Tibial nerve (tissue), 4 donors: ENCODE measurements at places on chromosomes 3 and 15.

DNA sequence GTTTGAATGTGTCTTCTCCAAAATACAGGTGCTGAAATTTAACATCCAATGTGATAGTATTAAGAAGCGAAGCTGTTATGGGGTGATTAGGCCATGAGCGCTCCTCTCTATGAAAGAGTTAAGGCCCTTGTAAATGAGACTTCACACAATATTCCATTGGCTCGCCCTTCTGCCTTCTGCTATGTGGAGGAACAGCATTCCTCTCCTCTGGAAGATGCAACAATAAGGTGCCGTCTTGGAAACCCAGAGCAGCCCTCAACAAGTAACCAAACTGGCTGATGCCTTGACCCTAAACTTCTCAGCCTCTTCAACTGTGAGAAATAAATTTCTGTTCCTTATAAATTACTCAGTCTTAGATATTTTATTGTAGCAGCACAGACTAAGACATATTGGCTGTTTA is 874.6 kb downstream of the ROBO1 start:
- no peak for DNase-seq

- DNase-seq, result no peak
These were observed 50.4 kb downstream of the IDH2 start for GRCh38 chr15:90051874-90052273.

GRCh38 chr3:183381673-183382072 is 46.7 kb downstream of the MCF2L2 start:
- no peak for DNase-seq

DNA sequence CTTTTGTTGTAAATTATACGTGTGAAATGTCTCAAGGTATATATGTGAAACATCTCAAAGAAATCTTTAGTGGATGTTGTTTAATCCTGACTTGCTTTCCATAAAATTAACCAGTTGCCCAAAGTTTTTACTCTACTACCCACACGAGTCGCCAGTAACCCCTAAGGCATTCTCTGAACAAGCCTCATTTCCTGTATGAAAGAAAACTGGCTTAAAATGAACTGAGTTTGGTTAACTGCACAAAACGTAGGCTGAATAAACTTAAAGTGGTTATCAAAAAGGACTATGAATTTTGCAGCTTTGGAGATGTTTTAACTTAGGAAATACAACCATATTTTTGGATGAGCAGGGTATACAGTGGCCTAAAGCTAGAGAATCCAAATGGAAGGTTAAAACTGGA is 2.7 kb upstream of the APPL1 start:
- no peak for DNase-seq

GRCh38 chr3:126187920-126188319 is 7.5 kb upstream of the ALDH1L1 start:
- DNase-seq, result no peak

DNA sequence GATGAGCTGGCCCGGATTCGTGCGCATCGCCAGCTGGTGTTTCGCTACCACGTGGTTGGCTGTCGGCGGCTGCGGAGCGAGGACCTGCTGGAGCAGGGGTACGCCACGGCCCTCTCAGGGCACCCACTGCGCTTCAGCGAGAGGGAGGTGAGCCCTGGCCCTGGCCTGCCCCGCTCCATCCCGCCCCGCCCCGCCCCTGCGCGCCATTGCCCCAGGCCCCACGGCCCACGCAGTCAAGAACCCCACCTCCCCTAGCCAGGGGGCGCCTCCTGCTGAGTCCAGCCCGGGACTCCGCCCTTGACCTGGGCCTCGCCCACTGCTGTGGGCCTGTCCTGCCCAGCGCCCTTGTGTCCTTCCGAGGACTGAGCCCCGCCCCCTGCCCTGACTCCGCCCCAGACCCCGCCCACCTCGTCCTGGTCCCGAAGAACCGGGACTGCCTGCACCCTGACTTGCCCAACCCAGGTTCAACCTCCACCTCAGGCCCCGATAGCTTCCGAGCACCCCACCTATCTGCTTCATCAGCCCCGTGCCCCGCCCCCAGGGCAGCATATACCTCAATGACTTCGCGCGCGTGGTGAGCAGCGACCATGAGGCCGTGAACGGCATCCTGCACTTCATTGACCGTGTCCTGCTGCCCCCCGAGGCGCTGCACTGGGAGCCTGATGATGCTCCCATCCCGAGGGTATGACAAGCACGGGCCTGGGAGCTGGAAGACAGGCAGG is 14.8 kb downstream of the NT5DC2 start:
- DNase-seq, result no peak

GRCh38 chr3:113094337-113095221 is 103.8 kb downstream of the GTPBP8 start:
- no peak for DNase-seq

GRCh38 chr15:84816694-84817465 is at the start of gene ALPK3:
ALPK3 (plus strand) TSS chr15:84817356; CDS start chr15:84817453, 97 bp downstream.
- DNase-seq, result no peak

DNA sequence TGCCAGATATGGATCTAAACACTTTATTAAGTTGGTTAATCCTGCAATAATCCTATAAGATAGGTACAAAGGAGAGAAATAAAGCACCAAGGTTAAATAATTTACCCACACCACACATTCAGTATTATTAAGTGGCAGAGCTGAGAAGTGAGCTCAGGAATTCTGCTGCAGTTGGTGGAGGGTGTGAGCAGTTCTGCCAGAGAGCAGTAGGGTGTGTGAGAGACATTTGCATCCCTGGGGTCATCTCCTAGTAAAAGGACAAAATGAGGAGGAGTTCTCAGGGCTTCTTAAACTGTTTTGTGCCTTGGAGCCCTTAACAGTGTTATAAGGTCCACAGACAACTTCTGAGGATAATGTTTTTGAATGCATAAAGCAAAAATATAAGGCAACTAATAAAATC is 484.5 kb downstream of the TAFA4 start:
- DNase-seq, result no peak

DNA sequence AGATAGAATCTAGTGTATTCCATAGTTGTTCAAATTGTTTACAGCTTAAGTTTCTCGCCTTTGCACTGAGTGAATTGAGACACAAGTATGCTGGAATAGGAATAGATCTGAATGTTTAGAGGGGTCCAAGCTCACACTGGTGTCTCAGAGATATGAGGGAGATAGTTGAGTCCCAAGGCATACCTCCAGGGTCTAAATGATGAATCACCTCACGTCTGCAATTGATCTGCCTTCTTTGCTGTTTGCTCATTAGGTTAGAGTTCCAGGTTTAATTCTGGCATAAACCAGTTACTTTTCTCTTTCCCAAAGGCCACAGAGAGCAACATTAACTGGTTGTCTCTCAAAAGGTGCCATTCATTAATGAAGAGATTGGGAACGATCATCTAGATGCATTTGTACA is 106.3 kb upstream of the MME start:
- no peak for DNase-seq

GRCh38 chr15:90191794-90192509 is 9.2 kb upstream of the SEMA4B start:
- peak; percentile 43 for DNase-seq

DNA sequence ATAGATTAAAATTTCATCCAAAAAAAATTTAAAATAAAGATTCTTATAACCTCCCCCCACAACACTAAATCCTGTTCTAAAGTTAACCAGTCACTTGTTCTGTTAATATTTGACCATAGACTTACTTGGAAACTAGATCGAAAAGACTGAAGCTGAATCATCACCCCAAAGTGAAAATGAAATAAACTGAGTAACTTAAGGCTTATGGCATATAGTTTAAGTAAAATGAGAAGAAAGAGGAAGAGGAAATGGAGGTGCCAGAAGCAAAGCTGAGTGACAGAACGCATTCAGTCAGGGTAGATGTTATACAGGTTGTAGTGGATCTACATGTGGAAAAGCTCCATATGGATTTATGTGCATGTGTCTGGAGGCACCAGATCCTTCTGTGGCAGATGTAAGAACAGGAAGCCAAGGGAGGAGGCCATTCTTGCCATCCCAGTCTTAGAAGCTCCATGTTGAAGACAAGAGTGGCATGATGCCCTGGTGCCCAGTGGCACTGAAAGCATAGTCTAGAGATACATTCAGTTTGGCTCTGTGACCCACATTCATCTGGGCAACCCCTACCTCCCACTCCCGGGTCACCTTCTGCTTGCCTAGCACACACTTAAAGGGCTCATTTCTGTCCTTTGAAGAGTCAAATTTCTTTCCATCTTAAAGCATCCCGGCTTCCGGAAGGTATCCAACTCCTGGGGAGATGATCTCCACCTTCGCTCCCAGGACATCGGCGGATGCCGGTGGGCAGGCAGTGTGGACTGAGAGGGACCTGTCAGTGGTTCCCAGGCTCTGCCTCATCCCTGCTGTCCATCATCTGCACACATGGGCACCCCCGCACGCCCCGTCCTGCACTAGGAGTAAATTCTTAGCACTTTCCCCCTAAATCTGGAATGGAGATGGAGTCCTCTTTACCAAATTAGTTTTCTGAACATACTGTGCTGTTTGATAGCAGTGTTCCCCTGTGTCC is 90.8 kb downstream of the NEO1 start:
- no peak for DNase-seq

DNA sequence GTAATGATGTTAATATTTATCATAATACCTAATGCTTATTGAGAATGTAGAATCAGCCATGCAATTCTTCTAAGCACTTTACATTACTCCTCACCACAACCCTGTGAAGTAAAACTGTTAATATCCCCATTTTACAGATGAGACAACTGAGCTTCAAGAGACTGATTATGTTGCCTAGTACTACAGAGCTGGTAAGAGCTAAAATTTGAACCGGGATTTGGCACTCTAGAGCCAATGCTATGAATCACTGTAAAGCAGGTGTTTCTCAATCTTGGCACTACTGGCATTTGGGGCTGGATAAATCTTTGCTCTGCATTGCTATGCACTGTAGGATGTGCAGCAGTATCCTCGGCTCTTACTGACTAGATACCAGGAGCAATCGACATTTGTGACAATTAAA is 367.7 kb downstream of the MAGI1 start:
- DNase-seq, result no peak

GRCh38 chr3:28978092-28978491 is 302.8 kb upstream of the RBMS3 start:
- no peak for DNase-seq

GRCh38 chr3:127037418-127037841 is 54.5 kb downstream of the PLXNA1 start:
- no peak for DNase-seq

DNA sequence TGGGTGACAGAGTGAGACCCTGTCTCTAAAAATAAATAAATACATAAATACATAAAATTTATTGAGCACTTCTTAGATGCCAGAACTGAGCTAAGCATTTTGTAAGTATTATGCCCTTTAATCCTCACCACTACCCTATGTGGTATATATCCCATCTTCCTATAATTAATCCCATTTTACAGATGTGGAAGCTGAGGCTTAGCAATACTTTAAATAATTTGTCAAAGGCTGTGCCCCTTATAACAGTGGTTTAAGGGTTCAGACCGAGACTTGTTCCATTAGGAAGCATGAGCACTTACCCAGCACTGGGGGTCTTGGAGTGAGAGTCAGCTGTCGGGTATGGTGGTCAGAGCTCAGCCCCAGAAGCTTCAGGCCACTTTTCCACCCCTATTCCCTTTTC is 7.5 kb upstream of the CHST14 start:
- no peak for DNase-seq

GRCh38 chr3:45599984-45600650 is 5.6 kb downstream of the LIMD1 start:
- DNase-seq, result no peak

- DNase-seq, result peak; percentile 63
These were observed 72.1 kb downstream of the LRIG1 start for GRCh38 chr3:66428733-66429132.

DNA sequence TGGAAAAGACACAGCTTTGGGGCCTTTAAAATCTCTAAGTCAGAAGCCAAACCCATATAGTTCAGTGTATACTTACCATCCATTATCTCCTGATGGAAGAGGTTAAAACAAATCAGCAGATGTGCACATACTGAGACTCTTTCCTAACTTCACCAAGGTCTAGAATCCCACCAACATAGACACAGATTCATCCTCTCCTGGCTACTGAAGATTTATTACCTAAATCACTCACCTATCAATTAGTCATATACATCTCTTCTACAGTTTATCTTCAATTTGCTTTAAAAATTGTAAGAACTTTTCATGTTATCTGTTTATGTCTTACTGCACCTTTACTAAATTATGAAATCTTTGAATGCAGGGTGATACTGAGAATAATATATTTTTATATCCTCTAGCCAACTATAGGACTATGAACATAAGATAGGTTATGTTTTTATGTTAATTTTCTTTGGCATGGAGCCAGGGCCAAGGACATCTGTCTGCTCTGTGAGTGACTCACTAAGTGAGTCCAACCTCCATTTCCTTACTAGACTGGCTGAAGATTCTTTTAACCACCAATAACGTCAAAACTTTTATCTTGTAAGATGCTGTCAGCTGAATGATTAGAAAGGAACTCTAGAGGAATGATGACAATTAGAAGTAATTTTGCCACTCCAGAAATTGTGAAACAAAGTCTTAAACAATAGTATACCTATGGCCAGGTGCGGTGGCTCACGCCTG is 397.6 kb downstream of the FOXP1 start:
- DNase-seq, result no peak

DNA sequence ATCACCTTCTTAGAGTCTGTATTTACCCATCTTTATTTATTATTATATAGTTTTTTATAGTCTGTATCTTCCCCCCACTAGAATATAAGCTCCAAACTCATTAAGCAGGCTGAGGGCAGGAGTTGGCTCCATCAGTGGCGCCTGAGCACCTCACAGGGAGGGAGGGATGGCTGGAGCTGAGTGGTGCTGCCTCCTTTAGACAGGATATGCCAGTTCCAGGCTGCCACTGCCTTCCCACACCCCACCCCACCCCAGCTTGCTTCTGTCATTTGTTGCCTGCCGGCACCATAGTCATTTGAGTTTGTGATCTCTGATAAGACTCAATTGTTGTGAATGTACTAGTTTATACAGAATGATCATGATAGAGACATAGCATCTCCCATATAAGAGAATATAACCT is 85.5 kb downstream of the KLHL25 start:
- no peak for DNase-seq

DNA sequence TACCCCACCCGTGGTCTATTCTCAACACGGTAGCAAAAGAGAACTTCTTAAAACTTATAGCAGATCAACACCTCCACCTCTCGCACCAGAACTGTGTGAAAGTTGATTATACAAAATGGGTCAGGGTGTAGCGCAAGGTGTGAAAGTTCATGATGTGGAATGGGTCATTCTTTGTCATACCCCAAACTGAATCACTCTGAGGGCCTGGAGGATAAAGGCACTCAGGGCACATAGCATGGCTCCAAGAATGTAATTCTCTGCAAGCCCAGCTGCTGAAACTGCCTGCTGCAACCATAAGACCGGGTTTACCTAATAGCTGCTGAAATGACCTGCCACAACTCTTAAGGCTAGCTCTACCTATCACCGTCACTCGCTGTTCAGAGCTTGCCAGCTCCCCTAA is 70.0 kb downstream of the FOXP1 start:
- DNase-seq, result no peak

- no peak for DNase-seq
These were observed 230.2 kb upstream of the CD96 start for GRCh38 chr3:111311709-111312235.

- DNase-seq, result no peak
These were observed 73.1 kb downstream of the ABTB1 start for GRCh38 chr3:127745656-127746399.
